ENCODE measurements at places on chromosomes 5 and 9.

GRCh38 chr9:74543145-74543544 lies 46.0 kb downstream of the RORB start:
- DNase-seq = no peak

DNA sequence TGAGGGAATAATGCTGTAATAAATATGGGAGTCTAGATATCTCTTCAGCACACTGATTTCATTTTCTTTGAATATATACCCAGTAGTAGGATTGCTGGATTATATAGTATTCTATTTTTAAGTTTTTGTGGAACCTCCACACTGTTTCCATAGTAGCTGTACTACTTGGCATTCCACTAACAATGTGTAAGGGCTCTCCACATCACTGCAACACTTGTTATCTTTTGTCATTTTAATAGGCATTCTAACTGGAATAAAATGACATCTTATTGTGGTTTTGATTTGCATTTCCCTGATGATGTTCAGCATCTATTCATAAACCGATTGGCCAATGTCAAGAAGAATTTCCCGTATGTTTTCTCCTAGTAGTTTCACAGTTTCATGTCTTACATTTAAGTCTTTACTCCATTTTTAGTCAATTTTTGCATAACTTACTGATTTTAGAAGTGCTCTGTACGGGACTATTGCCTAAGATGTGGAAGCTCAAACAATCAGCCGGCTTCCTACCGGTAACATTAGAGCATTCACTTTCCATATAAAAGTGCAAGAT lies 1078.8 kb downstream of the TAF11L14 start:
- no peak for DNase-seq

- DNase-seq = no peak
Observed at GRCh38 chr5:85670417-85670816, 947.3 kb upstream of the COX7C start.

DNA sequence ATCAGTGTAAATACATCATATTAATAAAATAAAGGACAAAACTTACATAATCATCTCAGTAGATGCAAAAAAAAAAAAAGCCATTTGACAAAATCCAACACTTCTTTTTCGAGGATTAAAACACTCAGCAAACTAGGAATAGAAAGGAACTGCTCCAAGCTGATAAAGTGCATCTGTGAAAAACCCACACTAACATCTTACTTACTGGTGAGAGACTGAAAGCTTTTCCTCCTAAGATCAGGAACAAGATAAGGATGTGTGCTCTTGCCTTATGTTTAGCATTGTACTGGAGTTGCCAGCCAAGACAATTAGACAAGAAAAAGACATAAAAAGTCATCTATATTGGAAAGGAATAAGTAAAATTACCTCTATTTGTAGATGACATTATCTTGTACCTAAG lies 120.2 kb upstream of the SAP30L start:
- no peak for DNase-seq

- no peak for DNase-seq
Observed at GRCh38 chr5:157582731-157583620, 7.4 kb upstream of the ADAM19 start.

- DNase-seq = no peak
Observed at GRCh38 chr5:124796495-124796894, 50.1 kb upstream of the ZNF608 start.

- no peak for DNase-seq
Observed at GRCh38 chr5:157252711-157253465, 13.0 kb upstream of the CYFIP2 start.

DNA sequence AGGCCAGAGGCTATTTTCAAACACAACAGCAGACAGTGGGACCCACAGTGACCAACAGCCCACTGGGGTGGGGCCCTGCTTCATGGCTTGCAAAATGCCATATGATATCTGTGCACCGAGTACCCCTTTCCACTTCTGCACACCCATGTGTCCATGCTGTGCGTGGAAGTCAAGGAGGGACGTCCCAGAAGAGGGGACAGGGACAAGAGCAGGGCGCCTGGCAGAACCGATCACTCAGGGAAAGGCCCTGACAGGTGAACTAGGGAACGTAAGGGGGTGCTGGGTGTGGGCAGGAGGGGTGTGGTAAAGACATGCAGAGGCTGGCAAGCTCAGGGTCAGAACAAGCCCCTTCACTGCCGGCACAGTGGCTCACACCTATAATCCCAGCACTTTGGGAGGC lies 7.6 kb upstream of the TTLL11 start:
- DNase-seq = no peak

GRCh38 chr5:64347309-64347708 lies 158.5 kb upstream of the RGS7BP start:
- no peak for DNase-seq

DNA sequence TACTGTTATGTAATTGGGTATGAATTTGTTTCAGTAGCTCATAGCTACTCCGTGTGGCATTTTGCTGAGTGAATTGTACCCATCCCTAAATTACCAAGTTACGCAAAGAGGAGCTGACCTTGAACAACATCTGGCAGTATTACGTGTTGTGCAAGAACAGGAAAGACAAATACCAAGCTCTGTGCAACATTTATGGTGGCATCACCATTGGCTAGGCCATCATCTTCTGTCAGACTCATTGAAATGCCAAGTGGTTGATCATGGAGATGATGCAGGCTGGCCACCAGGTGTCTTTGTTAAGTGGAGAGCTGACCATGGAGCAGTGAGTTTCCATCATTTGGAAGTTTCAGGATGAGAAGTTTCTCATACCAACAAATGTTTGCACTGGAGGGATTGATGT lies 15.0 kb downstream of the ZSWIM6 start:
- no peak for DNase-seq

DNA sequence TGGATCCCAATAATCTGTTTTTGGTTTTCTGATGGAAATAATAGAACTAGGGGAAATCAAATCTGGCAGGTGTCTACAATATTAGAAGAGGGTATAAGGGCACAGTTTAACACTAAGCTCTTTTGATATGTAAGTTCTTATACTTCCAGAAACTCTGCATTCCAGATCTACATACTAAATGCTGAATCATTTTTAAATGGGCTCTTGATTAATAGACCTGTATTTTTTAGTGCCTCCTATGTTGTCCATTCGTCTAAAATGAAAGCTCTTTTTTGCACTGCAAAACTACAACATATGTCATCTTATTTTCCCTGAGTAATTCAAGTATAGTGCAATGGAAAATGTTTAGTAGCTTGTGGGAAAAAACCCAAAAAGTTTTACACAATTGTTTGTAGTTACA lies 44.2 kb downstream of the NR6A1 start:
- no peak for DNase-seq

DNA sequence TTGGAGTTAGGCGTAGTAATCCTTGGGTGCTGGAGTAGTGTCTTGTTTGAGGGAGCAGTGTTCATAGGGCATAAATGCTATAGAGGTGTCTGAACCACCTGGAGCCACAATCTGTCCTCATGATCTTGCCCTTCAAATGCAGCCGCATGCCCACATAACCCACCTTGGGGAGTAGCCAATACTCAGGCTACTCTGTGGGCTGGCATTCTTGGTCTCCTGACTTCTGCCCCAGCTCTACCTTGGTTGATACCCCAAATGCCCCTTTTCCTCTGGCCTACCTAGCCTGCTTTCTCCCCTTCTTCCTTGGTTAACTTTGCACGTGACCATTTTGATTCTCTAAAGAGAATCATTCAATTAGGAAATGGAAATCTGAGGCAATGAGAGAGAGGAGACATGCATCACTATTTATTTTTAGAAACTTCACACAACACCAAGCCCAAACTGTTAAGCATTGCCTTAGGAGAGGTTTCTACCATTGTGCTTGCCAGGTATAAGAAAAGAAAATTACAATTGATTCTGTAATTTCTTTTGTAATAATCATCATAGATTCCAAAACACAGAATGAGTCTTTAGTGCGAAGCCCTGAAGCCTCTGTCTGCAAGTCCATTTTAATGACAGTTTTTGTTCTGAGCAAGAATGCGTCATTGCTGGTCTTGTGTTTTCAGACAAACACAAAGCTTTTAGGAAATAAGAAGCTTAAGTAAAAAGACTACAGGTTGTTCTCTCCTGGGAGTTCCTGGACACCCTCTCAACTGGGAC lies 135.2 kb downstream of the C9orf152 start:
- no peak for DNase-seq

DNA sequence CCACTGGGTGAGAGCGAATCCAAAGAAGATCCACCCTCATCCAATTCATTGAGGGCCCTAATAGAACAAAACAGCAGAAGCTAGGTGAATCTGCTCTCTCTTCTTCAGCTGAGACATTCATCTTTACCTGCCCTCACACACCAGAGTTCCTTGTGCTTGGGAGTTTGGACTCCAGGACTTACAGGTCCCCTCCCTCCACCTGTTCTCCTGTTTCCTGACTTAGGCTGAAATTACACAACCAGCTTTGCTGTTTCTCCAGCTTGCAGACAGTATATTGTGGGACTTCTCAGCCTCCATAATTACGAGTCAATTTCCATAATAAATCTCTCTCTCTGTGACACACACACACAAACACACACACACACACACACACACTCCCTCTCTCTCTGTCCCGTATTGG lies 19.1 kb downstream of the TMEM171 start:
- DNase-seq = no peak

GRCh38 chr9:14424289-14424688 lies 110.3 kb upstream of the NFIB start:
- DNase-seq = no peak

DNA sequence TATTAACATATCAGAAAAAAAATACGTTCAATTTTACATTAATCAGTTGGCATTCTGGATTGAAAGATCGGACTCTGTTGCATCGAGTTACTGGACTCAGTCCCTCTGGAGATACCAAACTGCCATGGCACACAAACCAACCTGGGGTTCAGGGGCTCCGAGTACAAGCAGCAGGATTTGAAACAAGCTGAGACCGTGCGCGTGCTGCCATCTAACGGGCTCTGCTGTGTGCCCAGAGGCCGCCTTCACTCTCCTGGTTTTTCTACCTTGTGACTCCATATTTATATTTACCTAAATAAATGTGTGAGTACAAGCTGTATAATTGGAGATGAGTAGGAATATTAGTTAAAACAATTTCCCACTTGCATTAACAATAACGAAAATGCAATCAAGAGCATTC lies 48.2 kb downstream of the ANXA1 start:
- no peak for DNase-seq

DNA sequence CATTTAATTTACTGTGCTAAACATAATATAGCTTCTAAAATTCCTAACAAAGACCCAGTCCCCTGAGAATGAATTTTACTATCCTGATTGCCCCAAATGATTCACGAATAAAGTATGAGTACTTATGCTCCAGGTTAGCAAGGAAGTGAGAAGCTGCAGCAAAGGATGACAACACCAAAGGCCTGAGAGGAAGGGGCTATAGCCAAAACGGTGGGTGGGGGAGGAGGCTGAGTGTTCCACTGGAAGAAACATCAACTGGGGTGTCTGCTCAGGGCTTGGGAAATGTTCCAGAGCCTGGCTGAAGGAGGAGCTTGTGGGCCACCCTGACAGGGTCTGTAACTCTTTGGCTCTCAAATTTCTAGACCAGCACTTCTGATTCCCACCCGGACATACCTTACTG lies 157.3 kb downstream of the ADAMTS12 start:
- no peak for DNase-seq

All from SW480 (cell line).